ENCODE measurements at places on chromosomes 7 and 10.
A peak's percentile ranks its signal among the peaks of the same experiment; 100 is the strongest.

DNA sequence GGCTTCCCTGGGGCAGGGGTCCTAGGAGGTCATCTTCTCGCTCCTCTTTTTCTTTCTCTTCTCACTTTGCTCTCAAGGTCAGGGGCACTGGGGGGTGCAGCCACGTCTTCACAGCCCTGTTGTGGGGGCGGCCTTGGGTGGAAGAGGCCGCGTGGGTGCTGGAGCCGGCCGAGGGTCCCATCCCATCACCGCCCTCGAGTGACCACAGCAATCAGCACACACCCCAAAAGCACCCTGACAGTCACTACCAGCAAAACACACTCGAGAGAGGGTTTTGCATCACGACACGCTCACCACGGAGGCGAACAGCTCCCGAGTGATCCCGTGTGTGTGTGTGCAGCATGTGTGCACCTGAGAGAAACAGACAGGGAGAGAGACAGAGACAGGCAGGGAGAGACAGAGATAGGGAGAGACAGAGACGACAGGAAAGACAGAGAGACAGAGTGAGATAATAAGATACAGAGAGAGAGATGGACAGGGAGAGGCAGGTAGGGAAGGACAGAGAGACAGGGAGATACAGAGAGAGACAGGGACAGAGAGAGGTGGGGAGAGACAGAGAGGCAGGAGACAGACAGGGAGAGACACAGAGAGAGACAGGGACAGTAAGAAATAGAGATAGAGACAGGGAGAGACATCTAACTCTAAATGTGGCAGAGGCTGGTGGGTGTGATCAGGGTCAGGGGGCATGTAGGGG is 100.9 kb downstream of the WDR37 start:
- no peak for DNase-seq

- no peak for DNase-seq
These were observed 10.7 kb upstream of the FHIP2A start for GRCh38 chr10:114810926-114811325.

GRCh38 chr7:82036146-82036886 is 266.5 kb upstream of the HGF start:
- DNase-seq = no peak

DNA sequence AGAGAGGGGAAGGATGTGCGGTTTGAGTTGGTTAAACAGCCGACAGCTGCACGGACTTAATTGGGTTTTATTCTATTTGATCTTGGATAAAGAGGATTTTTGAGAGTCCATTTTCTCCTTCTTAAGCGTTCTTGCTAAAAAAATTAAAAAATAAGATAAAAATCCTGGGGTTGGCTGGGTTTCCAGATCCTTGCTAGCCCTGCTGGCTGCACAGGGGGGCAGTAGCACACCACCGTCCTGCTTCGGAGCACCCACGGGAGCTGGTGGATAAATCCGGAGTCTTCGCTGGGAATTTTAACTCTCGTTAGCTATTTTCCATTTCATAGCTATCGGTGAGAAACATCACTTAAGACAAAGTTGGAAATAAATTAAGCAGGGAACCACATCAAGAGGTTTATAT is 792.0 kb downstream of the TYW1 start:
- DNase-seq = no peak

DNA sequence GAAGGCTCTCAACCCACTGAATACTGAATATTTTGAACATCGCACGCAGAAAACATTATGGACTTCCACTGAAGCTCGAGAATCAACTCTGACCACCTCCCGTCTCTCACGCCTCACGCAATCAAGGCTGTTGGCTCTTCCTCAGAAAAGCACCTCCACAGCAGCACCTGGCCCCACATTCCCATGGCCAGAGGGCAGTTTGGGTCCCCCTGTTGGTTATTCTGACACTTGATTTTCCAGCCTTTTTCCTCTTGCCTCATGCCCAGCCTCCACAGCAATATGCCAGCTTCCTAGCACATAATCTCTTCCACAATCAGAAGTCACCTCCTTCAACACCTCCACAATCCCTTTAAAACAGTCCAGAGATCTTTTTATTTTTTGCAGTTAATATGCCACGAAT is 55.9 kb downstream of the SVOPL start:
- no peak for DNase-seq

DNA sequence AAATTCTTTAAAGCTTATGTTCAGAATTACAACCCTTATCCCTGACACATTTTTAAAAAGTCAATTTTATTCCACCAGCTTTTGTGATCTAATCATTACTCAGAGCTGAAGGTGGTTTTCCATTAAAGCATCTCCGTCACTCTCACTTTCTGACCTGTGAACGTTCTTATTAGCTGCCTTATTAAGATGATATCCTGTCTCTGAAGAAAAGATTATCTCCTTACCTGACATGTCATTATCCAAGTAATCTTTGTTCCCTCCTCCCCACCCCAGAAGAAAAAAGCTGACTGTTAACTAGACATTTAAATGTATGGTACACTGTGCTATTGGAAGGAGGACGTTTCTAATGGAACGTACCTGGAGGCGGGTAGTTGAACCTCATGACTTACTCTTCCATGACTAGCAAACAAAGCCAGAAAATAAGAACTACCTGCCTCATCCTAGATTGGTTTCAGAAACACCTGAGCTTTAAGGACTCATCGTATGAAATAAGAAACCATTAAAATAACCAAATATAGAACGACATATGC is 708.7 kb downstream of the PARD3 start:
- DNase-seq = no peak

DNA sequence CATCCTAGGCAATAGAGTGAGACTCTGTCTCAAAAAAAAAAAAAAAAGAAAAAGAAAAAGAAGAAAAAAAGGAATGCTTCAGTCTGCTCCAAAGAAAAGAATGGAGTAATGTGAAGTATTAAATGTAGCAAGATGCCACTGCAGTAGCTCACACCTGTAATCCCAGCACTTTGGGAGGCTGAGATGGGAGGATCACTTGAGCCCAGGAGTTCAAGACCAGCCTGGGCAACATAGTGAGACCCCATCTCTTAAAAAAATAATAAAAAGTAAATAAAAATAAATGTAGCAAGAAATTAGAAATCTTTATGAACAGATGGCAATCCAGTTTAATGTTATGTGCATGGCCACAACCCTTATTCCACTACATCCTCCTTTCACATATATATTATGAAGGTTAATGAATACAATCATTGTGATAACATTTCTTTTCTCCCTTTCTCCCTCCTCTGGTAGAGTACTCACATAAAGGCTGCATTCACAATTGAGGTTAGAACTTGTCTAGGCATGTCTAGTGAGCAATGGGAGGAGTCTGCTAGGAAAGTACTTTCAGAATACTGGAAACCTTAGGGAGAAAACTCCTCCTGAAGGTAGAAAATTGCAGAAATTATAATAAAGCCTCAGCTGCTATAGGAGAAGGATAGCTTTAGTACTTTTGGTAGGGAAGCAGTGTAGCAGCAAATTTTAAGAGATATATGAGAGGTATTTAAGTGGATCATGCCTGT is 20.4 kb downstream of the KLLN start:
- no peak for DNase-seq

DNA sequence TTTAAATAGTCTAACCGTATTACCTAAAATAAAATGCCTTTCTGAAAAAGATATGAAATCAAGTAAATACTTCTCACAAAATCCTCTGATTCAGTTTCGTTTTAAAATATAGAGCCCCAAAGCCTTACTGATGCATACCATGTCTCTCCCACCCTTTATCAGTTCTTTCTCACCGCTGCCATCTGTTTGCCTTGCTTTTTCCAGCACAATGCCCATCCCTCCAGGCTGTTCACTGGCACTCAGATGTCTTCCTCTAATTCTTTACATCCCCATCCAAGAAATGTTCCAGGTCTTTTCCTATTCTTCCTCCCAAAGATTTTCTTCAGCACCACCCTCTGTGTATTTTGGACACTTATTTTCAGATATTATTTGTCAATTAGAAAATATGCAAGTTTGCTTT is 116.5 kb upstream of the LRRN3 start:
- no peak for DNase-seq

GRCh38 chr7:11373546-11374142 is 400.0 kb downstream of the PHF14 start:
- no peak for DNase-seq

DNA sequence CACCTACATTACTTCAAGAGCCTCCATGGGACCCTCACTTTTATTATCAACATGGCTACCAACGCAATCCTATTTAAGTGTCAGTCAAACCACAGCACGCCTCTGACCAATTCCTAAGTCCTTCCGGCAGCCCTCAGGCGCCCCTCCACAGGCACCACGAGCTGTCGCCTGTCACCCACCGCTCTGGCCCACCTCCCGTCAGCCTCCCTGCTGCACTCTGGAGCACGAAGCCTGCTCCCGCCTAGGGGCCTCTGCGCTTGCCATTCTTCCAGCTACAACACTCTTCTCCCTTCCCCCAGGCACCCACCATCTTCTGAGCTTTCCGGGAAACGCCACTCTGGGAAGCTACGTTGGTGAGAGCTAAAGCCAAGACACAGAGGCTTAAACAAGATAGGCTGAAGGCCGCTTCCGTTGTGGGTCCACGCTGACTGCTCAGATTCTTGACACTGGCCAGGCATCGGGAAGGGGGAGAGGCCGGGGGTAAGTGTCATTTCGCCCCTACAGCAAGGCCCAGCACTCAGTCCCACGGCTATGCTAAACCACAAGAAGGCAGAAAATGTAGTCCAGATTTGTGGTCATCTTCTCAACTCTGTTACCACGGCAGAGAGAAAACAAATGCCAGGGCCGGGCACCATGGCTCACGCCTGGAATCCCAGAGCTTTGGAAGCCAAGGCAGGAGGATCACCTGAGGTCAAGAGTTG is 56.7 kb downstream of the GNA12 start:
- DNase-seq = no peak

- no peak for DNase-seq
These were observed 226.2 kb downstream of the TNS3 start for GRCh38 chr7:47355684-47356083.

DNA sequence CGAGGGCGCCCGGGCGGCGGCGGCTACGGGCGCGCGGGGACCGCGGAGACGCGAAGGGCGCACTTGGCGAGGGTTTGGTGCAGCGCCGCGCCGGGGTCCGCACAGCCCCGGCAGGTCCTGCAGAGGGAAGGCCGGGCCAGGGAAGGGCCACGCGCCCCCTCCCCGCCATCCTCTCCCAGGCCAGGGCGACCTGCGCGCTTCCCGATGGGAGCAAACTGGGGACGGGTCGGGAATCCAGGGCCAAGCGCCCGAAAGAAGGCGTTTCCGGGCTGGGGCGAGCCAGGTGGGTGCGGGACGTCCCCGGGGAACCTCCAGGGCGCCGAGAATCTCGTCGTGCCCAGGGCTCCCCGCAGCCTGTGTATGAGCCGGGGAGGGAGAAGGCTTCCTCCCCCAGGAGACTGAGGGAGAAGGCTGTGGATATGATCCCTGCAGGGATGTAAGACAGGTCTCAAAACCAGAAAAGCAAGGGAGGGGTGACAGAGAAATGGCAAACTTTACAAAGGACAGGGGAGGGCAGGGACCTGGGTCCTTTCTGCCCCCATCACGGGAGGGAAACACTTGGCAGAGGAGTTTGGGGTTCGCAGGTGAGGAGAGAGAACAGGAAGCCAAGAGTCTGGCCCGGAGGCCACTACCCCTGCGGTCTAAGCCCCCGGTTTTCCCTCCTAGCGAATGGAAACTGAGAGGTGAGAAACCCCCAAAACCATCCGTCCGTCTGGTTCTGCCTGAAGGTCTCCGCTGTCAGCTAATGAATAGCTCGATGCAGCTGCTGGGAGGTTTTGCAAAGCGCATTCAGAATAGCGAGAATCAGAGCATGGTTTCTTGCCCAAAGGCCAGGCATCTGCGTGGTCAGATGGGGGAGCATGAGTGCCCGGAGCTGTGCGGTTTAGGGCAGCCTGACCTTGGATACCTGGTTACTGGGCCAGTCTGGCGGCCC is 674 bp downstream of the AMZ1 start:
- no peak for DNase-seq

DNA sequence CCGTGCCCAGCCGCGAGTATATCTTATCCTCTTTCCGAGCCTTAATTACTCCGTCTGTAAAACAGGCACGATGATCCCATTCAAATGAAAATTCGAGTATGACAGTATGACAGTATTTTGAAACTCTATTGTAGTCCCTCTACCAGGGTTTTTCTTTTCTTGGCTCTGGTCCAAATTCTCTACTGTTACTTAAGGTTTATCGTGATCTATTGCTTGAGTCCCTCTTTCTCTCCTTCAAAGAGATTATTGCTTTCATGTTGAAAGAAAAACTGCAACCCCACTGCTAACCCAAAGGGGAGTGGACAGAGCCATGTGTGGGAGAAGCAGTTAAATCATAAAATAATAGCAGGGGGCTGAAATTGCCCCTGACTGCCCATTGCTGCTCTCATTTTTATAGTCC is 1156.6 kb upstream of the AUTS2 start:
- DNase-seq = no peak

- no peak for DNase-seq
These were observed 111.3 kb downstream of the RGS10 start for GRCh38 chr10:119431034-119431772.

- peak; percentile 64 for DNase-seq
These were observed 4.7 kb upstream of the NOS3 start for GRCh38 chr7:150986099-150986512.

- DNase-seq = no peak
These were observed 27.5 kb upstream of the RELN start for GRCh38 chr7:104017001-104017400.

GRCh38 chr10:31972519-31973041 is 43.9 kb upstream of the ARHGAP12 start:
- no peak for DNase-seq

- DNase-seq = peak; percentile 35
These were observed 276.9 kb upstream of the NEBL start for GRCh38 chr10:21173802-21174714.

GRCh38 chr10:88071879-88072278 is 208.5 kb downstream of the PTEN start:
- no peak for DNase-seq

- DNase-seq = no peak
These were observed 617.2 kb downstream of the GRM8 start for GRCh38 chr7:126635545-126635944.

DNA sequence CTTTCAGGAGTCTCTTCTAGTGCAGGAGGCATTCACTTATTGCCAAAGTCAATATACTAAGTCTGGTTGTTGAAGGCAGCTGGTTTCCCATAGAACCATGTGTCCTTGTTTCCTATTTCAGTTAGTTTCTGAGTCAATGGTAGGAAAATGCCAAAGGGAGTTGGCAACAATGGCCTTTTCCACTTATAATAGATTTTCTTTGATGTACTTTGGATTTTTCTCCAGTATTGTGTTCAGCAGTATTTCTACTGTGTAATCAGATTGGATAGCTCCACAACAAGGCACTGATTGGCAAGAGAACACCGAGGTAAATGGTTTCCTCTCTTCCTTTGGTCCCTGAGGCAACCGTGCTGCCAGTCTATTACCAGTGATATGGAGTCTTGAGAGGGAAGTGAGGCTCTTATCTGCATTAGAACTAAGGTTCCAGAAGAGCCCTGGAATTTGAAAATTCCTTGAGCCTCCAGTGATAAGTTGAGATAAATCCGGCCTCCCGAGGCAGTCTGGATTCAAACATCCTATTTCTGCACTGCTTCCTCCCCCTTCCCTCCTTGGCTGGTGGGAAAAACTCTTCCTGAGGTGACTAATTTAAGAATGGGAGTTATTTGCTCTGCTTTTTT is 7.9 kb upstream of the SEPTIN7 start:
- no peak for DNase-seq

GRCh38 chr10:19310066-19310465 is 261.5 kb downstream of the MALRD1 start:
- no peak for DNase-seq

Measured in stimulated activated CD4-positive, alpha-beta T cell treated with anti-CD3 and anti-CD28 coated beads, Interleukin-4, amount 100 ng/mL, for 1 hour (primary cell).